CD4-positive, alpha-beta memory T cell (primary cell): ENCODE measurements at places on chromosomes 5 and 9. TPM values are rescaled to one million over a fixed set of nuclear protein-coding genes. Genes with fewer than 3 reads are reported as not detected.
A peak's percentile ranks its signal among the peaks of the same experiment; 100 is the strongest.

DNA sequence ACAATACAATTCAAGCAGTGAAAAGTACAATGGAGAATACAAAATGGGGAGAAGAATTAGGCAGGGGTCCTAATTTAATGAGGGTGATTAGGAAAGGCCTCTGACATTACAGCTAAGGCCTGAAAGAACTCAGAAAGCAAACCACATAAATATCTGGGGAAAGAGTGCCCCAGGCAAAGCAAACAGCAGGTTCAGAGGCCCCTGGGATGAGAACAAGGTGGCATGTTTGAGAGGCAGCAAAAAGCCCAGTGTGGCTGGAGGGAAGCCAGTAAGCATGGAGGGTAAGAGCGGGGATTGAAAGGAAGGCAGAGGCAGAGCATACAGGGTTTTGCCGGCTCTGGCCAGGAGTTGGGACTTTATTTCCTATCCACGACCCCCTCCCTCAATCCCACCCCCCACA is 33.4 kb upstream of the VDAC1 start:
- H3K4me1 ChIP-seq: peaks cover 29% of the 10 kb centered on the region
- H3K36me3 ChIP-seq: no peaks in the 10 kb centered on the region
- no peaks in the 10 kb centered on the region for H3K27me3 ChIP-seq
- no peak overlapping the region for H3K4me3 ChIP-seq

GRCh38 chr5:2865856-2866255 is 114.4 kb upstream of the IRX2 start:
- no peaks in the 10 kb centered on the region for H3K4me1 ChIP-seq
- no peaks in the 10 kb centered on the region for H3K27me3 ChIP-seq
- no peak overlapping the region for H3K4me3 ChIP-seq
- no peaks in the 10 kb centered on the region for H3K36me3 ChIP-seq

DNA sequence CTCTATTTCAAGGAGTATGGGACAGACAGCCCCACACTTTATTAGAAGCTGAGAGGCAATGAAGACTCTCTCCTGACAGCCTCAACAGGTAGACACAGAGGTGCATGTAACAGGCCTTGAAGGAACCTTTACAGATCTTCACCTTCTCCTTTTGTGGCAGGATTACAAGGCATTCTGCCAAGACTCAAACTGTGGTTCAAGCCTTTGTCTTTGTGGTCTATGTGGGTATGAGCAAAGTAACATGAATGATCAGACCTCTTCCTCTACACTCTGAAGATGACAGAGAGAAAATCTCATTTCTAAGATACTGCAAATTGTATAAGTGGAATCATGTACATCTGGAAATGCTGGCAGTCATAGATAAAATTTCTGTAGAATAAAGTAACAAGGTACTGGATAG is 346.9 kb downstream of the CDH9 start:
- no peak overlapping the region for H3K4me3 ChIP-seq
- H3K36me3 ChIP-seq: no peaks in the 10 kb centered on the region
- DNase-seq: no peak

DNA sequence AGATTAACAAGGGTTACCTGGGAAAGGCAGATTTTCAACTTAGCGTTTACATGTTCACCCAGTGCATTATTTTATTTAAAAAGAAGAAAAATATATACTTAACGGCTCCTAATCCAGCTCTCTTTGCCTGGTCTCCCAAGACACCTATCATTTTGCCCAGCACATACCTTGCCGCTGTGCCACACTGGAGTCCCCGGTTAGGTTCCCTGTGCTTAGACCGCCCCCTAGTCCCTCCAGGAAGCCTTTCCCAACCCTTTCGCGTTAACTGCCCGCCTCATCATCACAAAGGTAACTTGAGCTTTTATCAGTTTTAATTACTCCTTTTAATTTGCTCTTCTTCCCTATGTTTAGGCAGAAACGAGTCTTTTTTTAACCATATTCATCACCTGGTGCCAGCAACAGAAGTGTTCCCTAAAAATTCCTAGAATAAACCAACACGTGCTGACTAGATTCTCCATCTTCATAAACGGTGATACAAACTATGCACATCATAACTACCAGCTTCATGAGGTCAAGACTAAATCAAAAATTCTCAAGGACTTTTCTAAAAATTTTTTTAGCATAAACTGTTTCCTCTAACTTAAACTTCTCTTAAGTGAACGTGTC is 19.7 kb downstream of the DNAJA1 start:
- H3K4me1 ChIP-seq: peaks cover 8% of the 10 kb centered on the region
- H3K27ac ChIP-seq: peak overlapping the region; percentile 58
- H3K36me3 ChIP-seq: peaks cover 15% of the 10 kb centered on the region
- DNase-seq: no peak
- H3K4me3 ChIP-seq: peak overlapping the region; percentile 58

GRCh38 chr9:117494401-117495090 is 79.7 kb upstream of the ASTN2 start:
- no peaks in the 10 kb centered on the region for H3K36me3 ChIP-seq
- DNase-seq: no peak
- H3K27ac ChIP-seq: no peak overlapping the region

DNA sequence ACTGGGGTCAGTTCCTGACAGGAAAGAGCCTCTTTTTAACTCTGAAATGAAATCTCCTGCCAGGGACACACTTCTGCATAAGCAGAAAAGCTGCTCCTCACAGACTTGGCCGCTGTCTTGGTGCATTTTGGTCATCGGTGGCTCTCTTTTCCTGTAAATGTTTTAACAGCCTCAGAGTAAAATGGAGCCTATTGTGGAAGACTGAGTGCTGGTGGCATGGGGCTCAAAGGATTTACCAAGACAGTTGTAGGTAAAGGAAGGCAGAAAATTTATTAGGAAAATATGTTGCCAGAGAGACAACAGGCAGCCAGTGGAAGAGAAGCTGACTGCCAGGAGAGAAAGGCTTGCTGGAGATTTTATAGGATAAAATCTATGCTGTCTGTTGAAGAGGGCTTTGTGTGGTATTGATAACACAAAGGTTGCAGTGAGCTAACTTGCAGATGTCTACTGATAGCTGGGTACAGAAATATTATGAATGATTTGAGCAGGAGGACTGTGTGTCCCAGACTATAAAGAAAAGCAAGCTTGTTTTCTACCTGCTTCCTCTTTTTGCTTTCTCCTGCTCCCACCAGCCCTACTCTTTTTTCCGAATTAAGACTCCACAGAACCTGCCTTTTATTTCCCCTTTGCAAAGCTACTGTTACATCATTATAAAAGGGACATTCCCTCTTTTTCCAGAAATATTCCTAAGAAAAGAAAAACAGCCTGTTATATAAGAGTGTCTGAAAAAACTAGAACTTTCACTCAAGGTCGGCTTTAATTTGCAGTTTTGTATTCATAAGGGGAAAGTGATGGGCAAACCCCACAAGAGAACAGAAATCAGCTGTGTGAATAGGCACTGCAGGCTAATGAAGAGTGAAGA is 27.9 kb upstream of the IFNA14 start:
- no peaks in the 10 kb centered on the region for H3K27me3 ChIP-seq
- H3K27ac ChIP-seq: no peak overlapping the region
- DNase-seq: no peak
- H3K36me3 ChIP-seq: no peaks in the 10 kb centered on the region
- H3K4me3 ChIP-seq: no peak overlapping the region
- no peaks in the 10 kb centered on the region for H3K4me1 ChIP-seq

GRCh38 chr5:32955814-32956213 is 244.7 kb downstream of the NPR3 start:
- no peak overlapping the region for H3K27ac ChIP-seq
- no peaks in the 10 kb centered on the region for H3K36me3 ChIP-seq
- DNase-seq: no peak
- H3K4me1 ChIP-seq: no peaks in the 10 kb centered on the region
- H3K27me3 ChIP-seq: no peaks in the 10 kb centered on the region

- no peak overlapping the region for H3K4me3 ChIP-seq
- peaks cover 69% of the 10 kb centered on the region for H3K4me1 ChIP-seq
- peaks cover 96% of the 10 kb centered on the region for H3K36me3 ChIP-seq
- peak overlapping the region; percentile 41 for H3K27ac ChIP-seq
- H3K27me3 ChIP-seq: no peaks in the 10 kb centered on the region
Measured at GRCh38 chr9:114359801-114360200, 28.0 kb downstream of the AKNA start.

GRCh38 chr5:160460377-160461049 is 38.9 kb downstream of the PTTG1 start:
- DNase-seq: no peak
- H3K27ac ChIP-seq: no peak overlapping the region
- H3K36me3 ChIP-seq: no peaks in the 10 kb centered on the region
- H3K4me1 ChIP-seq: peaks cover 12% of the 10 kb centered on the region

DNA sequence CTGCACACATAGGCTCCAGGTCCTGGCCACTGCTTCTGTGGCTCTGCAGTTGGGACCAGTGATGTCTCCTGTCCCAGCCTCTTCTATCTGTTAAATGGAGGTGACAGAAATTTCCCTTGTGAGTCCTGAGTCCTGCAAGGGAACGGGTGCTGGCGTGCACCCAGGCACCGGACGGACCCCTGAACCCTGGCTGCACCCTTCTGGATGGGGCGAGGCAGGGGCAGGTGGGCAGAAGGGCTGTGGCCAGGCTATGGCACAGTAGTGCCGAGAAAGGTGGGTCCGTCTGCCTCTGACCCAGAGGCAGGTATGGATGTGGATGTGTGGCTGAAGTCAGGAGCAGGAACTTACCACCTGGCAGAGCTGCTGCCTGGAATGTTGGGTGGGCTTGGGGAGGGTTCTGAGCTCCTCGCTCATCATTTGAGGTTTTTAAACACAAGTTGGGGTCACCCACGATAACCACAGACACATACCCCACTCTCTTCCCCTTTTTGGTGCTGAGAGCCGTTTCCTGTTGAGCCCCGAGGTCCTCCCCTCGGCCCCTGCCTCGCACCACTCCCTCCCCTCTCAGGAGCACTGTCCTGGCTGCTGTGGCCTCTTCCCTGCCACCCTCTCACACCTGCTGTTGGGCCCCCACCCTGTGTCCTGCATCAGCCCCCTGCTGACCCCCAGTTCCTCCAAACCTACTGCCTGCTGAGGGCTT is 82.0 kb downstream of the COL5A1 start:
- H3K4me3 ChIP-seq: no peak overlapping the region
- DNase-seq: no peak
- H3K4me1 ChIP-seq: no peaks in the 10 kb centered on the region
- H3K27ac ChIP-seq: no peak overlapping the region

DNA sequence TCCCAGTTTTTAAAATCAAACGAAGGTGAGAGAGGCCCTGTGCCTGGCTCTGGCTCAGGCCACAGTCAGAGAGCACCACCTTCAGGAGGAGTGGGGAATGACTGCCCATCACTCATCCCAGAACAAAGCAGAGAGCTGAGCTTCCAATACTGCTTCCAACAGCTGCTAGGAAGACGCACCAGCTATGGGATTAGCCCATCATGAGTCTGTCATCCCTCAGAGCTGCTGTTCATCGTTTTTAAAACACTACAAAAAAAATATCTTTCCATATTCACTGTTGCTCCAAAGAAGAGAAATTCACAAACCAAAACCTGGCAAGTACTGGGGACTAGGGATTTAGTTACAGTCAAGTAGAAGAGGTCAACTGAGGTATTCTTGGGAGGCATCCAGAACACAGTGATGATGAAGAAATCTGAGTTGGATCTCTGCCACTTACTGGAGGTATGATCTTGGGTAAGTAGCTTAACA is 102.4 kb downstream of the CDK5RAP2 start:
- DNase-seq: no peak
- no peaks in the 10 kb centered on the region for H3K27me3 ChIP-seq
- no peak overlapping the region for H3K27ac ChIP-seq
- H3K36me3 ChIP-seq: peaks cover 32% of the 10 kb centered on the region

DNA sequence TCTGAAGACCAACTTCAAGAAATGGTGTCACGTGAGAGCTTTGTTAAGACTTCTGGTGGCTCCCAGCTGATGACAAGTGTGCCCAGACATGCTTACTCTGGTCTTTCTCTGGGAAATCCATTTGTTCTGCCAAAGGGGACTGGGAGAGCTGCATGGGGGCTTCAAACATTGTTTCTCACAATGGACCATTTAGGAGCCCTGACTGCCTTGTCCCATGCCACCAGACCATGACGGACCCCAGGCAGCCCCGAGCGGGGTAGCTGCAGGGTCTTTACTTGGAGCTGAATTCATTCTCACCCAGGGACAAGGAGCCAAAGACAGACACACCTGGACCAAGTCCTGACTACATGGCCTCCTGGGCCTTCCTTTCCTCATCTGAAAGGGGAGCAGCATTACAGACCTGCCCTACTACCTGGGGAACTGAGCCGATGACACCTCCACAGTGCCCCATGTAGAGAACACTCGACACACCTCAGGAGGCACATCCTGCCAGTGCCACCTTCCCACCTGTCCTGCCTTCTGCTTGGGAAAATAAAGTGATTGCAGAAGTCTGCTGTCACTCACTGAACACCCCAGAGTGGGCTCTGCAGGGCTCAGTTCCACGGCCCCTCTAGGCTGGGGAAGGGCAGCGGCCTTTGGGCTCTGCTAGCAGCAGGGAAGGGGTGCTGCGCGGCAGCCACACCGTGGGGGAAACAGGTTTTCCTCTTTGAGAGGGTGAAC is 169.0 kb downstream of the DAB2IP start:
- no peaks in the 10 kb centered on the region for H3K27me3 ChIP-seq
- no peak overlapping the region for H3K27ac ChIP-seq
- no peaks in the 10 kb centered on the region for H3K4me1 ChIP-seq
- H3K4me3 ChIP-seq: no peak overlapping the region

- DNase-seq: peak; percentile 12
- H3K4me3 ChIP-seq: no peak overlapping the region
- H3K4me1 ChIP-seq: no peaks in the 10 kb centered on the region
- no peaks in the 10 kb centered on the region for H3K36me3 ChIP-seq
- H3K27me3 ChIP-seq: no peaks in the 10 kb centered on the region
- no peak overlapping the region for H3K27ac ChIP-seq
Measured at GRCh38 chr9:34493972-34494535, 28.7 kb downstream of the ENHO start.

DNA sequence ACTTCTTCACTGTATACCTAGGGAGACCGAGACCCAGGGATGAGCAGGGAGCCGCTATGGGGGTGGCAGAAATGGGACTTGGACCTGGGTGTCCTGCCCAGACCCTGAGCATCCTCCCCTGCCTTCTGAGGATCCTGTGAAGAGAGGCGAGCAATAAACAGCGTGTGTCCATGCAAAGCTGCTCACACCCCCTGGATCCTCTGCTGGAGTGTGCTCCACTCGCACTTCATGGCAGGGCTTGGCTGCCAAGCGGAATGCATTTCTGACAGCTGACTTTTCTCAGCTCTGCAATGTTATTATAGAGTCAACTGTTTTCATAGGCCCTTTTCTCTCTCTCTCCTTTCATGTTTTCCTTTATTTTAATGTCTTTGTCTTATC is 31.0 kb upstream of the ALDH1B1 start:
- no peaks in the 10 kb centered on the region for H3K36me3 ChIP-seq
- DNase-seq: no peak
- H3K4me3 ChIP-seq: no peak overlapping the region
- H3K27ac ChIP-seq: no peak overlapping the region
- no peaks in the 10 kb centered on the region for H3K4me1 ChIP-seq
- H3K27me3 ChIP-seq: no peaks in the 10 kb centered on the region

GRCh38 chr5:173750538-173751265 is 134.3 kb upstream of the BOD1 start:
- H3K27ac ChIP-seq: no peak overlapping the region
- no peak overlapping the region for H3K4me3 ChIP-seq
- DNase-seq: no peak
- no peaks in the 10 kb centered on the region for H3K27me3 ChIP-seq
- no peaks in the 10 kb centered on the region for H3K4me1 ChIP-seq

GRCh38 chr9:104322596-104322995 is 181.5 kb upstream of the OR13F1 start:
- no peak for DNase-seq
- H3K4me3 ChIP-seq: no peak overlapping the region
- no peak overlapping the region for H3K27ac ChIP-seq
- no peaks in the 10 kb centered on the region for H3K27me3 ChIP-seq

Gene MCIDAS
- total RNA-seq: not detected

Gene LCN2
- total RNA-seq: not detected

Gene MEIKIN
- 6.2 TPM for total RNA-seq

Gene IGFBPL1
- not detected for total RNA-seq

Gene LCP2
- 291 TPM for total RNA-seq

Gene FRRS1L
- not detected for total RNA-seq
